Ovary (tissue), 10 donors: ENCODE measurements at places on chromosomes 3 and 15.
A peak's percentile ranks its signal among the peaks of the same experiment; 100 is the strongest.

- no peak for DNase-seq
Observed at GRCh38 chr3:124935794-124936542, 1.4 kb upstream of the MUC13 start.

- DNase-seq, result peak; percentile 50
Observed at GRCh38 chr15:43792761-43793476, 799 bp downstream of the SERF2 start.

GRCh38 chr3:130627143-130627855, 110.3 kb downstream of the COL6A6 start:
- no peak for DNase-seq

DNA sequence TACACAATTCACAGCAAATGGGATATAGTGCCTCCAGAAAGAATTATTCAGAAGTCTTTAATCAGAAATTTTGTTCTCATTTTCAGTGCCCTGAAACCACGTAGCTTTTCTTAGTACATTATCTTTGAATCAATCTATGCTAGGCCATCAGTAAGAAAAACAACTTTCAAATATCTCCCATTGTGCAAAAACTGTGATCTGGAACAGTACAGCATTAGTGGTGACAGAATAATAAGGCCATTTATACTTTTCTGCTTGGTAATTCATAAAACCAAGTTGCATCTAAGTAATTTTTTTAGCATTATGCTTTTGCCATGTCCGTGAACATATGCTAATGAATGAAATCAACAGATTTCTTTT, 35.4 kb upstream of the ZNF385D start:
- no peak for DNase-seq

- DNase-seq, result no peak
Observed at GRCh38 chr3:153315781-153316180, 153.8 kb downstream of the RAP2B start.

DNA sequence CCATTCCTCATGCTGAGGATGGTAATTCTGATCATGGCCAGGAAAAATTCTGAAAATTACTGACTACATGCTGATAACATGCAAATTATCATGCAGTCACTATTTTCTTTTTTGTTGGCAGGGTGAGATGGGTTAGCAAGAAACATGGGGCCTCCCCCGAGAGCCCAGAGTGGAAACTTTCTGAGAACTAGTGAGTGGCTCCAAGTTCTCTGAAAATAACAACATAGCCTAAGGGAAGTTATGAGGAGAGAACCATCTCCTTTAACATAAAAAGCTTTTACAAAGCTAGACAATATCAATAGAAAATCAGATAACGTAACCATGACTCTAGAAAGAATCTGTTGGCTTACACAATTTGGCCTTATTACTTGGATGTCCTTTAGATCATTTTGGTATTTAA, 254.2 kb downstream of the PLOD2 start:
- no peak for DNase-seq

DNA sequence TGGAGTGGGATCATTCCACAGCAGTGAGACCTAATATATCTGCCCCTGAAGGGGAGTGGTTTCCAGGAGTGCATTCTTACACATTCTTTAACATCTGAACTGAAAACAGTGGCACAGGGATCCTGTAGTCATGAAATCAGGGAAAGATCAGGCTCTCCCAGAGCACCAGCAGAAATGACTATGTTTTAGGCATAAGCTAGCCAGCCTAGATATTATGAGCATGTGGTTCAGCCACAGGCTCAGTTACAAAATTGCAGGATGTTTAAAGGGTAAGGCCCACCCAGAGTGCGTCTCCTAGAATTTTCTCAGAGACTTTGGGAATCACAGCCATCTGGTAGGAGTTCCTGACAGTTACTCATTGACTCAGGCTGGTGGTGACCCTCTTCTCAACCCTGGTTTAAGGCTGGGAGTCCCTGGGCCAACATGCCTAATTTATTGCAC, 20.9 kb downstream of the FSTL1 start:
- no peak for DNase-seq

DNA sequence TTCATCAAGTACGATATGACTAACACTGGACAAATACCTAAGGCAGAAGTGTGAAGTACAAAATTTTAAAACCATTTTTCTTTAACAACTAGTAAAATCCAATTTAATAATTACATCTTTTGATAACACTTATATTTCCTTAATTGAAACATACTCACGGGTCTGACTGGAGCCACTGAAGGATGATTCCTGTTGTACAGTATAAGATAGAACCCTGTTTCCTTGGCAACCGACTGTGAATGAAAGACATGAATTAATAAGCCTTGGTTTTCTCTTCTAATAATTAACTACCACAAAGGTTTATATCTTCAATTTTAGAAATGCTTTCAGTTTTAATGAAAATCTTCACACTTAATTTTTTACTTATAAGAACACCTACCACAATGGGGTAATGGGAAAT, 19.4 kb downstream of the DHX36 start:
- no peak for DNase-seq

- DNase-seq, result no peak
Observed at GRCh38 chr3:106197532-106198194, 328.9 kb upstream of the CBLB start.
